ENCODE measurements at places on chromosomes 1 and 21.

DNA sequence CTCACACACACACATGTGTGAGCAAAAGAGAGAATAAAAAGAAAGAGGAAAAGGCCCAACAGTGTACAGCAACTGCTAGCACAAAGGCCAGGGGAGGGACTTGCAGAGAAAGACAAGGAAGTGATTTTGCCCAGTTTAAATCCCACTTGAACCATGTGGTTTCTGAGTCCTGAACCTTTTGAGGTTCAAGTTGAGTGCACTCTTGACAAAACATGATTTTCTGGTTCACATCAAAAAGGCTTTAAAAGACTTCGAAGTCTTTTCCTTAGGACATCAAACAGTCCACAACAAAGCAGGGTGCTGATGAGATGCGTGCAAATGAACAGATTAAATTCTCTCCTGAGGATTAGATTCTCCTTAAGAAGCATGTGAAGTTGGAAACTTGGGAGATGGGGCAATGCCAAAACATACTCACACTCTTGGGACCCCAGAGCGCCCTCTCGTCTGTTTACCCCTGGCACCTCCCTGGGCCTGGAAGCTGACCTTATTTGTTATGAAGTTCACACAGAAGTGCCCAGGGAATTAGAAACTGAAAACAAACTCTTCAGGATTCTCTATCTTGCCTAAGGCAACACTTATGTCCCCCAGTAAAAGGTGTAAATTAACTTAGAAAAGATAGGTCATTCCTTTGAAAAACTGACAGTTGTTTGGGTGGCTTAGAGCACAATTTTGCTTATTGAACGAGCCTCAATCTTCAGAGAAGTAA, 31.5 kb downstream of the RNF220 start:
- DNase-seq, result no peak

- DNase-seq, result no peak
Observed at GRCh38 chr1:3011631-3012455, 9.4 kb upstream of the ACTRT2 start.

GRCh38 chr1:159953536-159954515, at the start of gene SLAMF9:
Gene SLAMF9 (minus strand): TSS chr1:159954237. CDS start chr1:159954137, 100 bp downstream.
- no peak for DNase-seq

- no peak for DNase-seq
Observed at GRCh38 chr1:1046243-1046642, 26.3 kb downstream of the AGRN start.

DNA sequence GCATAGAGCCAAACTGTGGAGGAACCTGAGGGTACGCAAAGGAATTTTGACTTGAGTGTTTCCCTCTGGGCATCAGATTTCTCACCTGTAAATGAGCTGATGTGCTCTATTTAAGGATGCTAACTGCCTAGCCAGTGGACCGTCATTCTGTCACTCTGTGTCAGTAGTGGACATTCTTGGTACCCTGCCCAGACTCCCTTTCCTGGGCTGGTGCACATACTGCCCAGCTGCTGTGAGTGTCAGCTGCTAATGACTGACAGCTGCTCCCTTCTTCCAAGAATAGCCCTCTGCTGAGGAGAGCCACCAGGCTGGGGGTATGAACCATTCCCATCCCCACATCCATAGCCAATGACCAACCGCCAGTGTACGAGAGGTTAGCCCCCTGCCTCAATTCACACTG, 193.1 kb upstream of the DAB1 start:
- DNase-seq, result no peak

- no peak for DNase-seq
Observed at GRCh38 chr1:41278076-41278475, 36.0 kb upstream of the SCMH1 start.

- no peak for DNase-seq
Observed at GRCh38 chr1:26839779-26840178, 13.3 kb downstream of the ZDHHC18 start.

DNA sequence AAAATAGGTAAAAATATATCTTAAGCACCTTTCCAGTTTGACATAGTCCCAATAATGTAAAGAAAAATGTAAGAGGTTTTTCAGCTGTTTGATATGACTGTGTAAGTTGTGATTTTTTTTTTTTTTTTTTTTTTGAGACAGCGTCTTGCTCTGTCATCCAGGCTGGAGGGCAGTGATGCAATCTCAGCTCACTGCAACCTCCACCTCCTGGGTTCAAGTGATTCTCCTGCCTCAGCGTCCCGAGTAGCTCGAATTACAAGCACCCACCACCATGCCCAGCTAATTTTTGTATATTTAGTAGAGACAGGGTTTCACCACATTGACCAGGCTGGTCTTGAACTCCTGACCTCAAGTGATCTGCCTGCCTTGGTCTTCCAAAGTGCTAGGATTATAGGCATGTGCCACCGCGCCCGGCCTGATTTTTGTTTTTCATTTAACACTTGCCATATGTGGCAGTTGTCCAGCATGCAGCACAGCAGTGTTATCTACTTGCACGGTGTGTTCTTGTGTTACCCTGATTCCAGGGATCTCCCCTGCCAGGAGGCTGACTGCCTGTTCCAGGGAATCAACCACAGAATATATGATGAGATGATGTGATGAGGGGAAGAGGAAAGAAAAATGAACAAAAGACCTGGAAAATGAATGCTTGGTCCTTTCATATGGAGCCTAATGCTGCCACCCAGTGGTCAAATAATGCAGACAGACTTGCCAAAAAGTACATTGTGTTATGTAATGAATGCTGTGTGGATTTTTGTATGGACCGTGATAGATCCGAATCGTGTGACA, 79.0 kb downstream of the RAVER2 start:
- DNase-seq, result peak; percentile 30

GRCh38 chr1:246794828-246795671, 70.8 kb downstream of the SCCPDH start:
- DNase-seq, result no peak

DNA sequence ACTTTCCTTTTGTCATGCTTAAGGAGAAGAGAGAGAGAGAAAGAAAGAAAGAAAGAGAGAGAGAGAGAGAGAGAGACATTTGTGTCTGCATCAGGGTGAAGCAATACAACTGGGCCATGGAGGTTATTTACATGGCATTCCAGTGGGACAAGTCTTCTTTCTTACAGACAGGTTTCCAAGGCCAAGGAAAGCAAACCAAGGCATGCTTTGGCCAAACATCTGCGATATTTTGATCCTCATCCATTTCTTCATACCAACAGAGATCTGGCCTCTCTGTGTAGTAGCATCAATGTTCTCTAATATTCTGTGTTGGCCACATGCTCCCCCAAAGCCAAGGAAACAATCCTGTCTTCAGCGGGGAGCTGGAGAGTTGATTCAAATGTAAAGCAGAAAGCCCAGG, 292.1 kb downstream of the SETD4 start:
- DNase-seq, result no peak

GRCh38 chr1:94648225-94649007, 106.9 kb upstream of the F3 start:
- no peak for DNase-seq

Data from stimulated activated CD4-positive, alpha-beta T cell treated with anti-CD3 and anti-CD28 coated beads, Interleukin-1b, Interleukin-23, amount 100 ng/mL, for 24 hours (primary cell).